AG08395 (cell line): ENCODE measurements at places on chromosomes 13 and 19.
A peak's percentile ranks its signal among the peaks of the same experiment; 100 is the strongest.

DNA sequence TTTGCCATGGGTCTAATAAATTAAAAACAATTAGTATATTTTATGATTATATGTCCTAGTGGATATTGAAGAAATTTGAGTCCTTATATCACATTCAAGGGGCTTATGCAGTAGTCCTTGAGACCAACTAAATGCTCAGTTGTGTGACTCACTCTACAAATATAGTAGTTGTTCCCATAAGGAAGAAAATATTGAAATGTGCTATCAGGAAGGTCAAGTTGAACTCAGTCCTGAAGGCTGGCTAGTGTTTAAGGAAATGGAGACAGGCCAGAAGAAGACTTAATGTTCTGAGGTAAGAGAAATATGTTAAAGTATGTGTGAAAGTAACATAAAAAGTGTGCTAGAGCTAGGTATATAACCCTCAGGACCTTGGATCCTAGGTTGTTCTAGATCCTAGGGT lies 766.1 kb upstream of the GPC6 start:
- no peak for DNase-seq

- no peak for DNase-seq
These were observed 30.7 kb downstream of the LMO7 start for GRCh38 chr13:75666646-75667351.

DNA sequence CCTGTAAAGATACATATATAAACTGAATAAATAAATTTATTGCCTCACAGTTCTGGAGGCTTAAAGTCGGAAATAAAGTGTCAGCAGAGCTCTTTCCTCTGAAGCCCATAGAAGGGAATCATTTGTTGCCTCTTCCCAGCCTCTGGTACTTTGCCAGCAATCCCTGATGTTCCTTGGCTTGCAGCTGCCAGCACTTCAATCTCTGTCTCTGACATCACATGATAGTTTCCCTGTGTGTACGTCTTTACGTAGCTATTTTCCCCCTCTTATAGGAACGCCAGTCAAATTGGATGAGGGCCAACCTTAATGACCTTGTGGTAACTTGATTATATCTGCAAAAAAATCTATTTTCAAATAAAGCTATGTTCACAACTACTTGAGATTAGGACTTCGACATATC lies 250.9 kb downstream of the LIG4 start:
- DNase-seq = no peak

DNA sequence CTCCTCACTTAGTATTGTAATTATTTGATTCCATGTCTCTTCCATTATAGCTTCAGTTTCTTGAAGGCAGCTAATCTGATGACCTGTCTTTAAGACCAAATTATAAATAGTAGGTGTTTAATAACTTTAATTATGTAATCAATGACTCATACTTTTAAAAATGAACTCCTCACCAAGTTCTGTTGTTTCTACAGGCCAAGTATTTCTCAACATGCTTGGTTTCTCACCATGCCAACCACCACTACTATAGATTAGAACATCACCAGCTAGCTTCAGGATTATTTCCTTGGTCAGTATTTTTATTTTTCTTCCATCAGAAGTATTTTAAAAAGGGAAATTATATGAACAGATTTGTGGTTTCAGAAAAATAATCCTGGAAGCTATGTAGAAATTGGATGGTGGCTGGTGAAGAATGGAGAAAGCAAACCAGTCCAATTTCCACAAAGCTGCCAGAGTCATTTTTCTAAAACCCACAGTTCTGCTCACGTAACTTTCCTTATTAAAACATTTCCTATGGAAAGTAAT lies 237.7 kb upstream of the DACH1 start:
- DNase-seq = peak; percentile 43

DNA sequence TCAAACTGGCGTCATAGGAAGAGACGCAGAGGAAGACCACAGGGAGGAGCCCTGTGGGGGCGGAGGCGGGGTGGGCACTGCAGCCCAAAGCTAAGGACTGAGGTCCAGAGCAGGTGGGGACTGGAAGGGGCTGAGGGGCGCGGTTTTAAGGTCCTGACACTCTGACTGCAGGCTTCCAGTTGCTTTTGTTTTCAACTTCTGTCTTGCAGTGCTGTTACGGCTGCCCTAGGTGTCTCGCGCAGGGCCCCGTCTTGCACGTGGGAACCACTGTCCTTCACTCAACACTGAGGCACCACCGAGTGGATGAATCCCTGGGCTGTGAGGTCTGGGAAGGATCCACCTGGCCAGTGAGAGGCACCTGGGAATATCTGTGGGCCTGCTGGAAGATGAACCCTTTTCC lies 76.0 kb downstream of the TEX29 start:
- DNase-seq = no peak

- DNase-seq = no peak
These were observed 116.3 kb upstream of the SOX1 start for GRCh38 chr13:111950697-111951096.

DNA sequence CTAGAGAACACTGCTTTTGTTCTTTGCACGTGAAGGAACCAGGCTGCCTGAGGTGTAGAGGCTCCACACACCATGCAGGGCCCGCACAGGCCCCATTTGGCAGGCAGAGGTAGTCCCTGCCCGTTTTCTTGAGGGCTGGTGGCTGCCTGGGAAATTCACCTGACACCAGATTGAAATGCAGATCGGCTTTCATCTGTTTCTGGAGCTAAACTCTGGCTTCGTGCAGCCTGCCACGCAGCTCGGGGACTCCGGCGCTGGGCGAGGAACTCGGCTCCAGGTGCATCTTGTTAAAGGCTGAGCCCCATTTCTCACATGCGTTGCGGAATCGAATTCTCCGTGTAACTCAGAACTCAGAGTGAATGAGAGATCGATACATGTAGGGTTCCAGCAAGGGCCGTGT lies 37.7 kb downstream of the ATP11A start:
- no peak for DNase-seq

GRCh38 chr19:41025411-41025810 lies 34.3 kb downstream of the CYP2B6 start:
- DNase-seq = no peak

- peak; percentile 73 for DNase-seq
These were observed 19.9 kb downstream of the TINCR start for GRCh38 chr19:5547881-5548280.

- DNase-seq = no peak
These were observed 67.8 kb upstream of the FBXL3 start for GRCh38 chr13:77094773-77095172.

DNA sequence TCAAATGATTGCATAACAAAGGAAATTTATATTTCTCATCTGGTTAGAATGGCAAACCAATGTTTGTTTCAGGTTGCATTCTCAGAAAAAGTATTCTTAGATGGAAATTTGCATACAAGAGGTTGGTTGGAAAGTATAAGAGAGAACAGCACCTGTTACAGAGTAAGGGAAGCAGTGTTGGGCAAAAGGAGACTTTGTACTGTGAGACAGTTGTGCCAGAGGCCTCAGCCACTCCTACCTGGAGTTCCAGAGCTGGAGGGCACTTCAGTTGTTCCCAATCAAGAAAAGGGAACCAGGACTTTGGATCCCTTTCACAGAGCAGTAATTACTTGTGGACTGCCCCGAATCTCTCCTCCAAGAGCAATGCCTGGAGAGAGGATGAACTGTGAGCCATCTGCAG lies 81.8 kb downstream of the SPRY2 start:
- DNase-seq = no peak

- peak; percentile 18 for DNase-seq
These were observed 51.7 kb upstream of the KPNA3 start for GRCh38 chr13:49844181-49844580.

GRCh38 chr13:23129331-23129730 lies 51.4 kb upstream of the SGCG start:
- no peak for DNase-seq

DNA sequence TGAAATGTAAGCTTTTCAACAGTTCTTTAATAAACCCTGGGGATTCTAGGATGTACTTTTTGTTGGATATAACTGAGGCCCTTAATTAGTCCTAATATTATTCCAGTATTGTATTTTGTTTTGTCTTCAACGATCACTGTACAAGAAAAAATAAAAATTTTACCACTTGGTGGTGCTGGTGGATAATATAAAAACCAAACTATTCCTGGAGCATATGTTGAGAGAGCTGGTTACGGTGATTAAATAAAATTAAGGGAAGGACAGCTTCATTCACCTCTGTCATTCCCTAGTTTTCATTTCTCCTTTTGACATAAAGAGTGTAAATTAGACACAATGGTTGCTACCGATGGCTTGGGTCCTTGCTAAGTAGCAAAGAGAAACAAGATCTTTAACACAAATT lies 598.6 kb upstream of the PCDH20 start:
- no peak for DNase-seq

- DNase-seq = no peak
These were observed 114.6 kb downstream of the SOX1 start for GRCh38 chr13:112181336-112182067.

- DNase-seq = peak; percentile 15
These were observed 122.7 kb downstream of the CYSLTR2 start for GRCh38 chr13:48776401-48776800.

DNA sequence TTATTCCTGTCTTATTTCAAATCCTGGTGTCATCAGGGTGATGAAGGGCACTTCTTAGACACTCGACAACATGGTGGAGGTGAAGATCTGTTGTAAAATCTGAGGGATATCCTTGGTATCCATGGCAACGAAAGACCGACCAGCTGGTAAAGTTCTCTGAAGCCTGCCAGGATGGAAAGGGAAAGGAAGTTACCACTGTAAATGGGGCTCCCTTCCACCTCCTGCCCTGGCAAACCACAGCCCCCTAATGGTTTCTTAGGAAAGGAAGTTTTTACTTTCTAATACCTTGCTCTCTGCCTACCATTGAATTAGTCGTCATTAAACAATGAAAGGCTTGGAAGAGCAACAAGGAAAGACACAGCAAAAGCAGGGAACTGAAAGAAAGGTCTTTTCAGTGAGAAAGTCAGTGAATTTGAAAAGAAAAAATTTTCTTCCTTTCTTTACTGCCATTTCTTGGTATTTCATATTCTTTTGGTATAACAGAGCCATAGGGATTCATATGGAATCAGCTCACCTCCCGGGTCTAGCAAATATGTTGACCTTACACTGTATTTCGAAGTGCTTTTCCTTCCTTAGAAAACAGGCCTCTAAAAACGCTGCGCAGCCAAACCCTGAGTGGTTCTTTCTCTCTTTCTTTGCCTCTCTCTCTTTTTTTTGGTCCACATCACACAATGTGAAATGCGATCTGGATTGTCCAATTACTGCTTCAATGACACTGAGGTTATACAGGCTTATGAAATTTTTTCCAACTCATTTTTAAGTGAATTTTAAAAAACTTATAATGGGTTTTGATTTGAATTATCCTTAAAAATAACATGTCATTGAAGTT lies 111.0 kb downstream of the RGCC start:
- no peak for DNase-seq

GRCh38 chr19:56423276-56423984 lies 19.3 kb downstream of the ZNF583 start:
- no peak for DNase-seq
